ENCODE measurements at places on chromosomes 6 and 20.

DNA sequence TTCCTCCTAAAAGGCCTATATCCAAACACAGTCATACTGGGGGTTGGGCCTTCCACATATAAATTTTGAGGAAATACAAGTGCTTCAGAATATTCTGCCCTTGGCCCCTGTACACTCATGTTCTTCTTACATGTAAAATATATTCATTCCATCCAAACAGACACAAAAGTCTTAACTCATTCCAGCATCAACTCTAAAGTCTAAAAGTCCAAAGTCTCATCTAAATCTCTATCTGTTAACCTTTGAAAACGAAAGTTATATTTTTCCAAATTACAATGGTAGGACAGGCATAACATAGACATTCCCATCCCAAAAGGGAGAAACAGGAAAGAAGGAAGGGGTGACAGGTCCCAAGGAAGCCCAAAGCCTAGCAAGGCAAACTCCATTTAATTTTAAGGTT lies 215.4 kb upstream of the THBS2 start:
- peaks cover 26% of the 10 kb centered on the region for H3K36me3 ChIP-seq
- no peak overlapping the region for H3K4me3 ChIP-seq
- no peak for DNase-seq
- H3K4me1 ChIP-seq = no peaks in the 10 kb centered on the region
- H3K27ac ChIP-seq = no peak overlapping the region

DNA sequence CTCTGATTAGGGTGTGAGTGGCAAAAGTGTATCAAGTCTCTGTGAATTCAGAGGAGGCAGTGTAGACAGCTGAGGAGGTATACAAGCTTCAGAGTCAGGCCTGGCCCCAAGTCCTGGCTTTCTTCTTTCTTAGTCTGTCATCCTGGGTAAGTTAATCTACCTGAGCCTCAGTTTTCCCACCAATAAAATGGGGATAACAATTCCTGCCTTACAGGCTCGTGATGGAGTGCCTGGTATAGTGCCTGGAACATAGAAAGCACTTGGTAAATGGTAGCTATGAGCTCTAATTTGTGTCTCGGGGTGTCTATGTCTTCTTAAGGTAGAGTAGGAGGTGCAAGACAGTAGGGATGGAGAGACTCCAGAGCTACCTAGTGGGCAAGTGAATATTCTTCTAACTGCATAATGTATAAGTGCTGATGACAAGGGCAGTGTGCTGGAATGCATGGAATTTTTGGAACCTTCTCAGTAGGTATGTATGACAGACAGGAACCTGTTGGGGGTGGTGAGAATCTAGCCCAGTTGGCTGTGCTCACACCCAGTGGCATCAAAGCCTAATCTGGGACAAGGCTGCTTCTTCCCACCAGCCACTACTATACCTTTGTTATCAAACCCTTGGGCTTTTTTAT lies 4.0 kb upstream of the SCUBE3 start:
- H3K27ac ChIP-seq = no peak overlapping the region
- peaks cover 71% of the 10 kb centered on the region for H3K27me3 ChIP-seq
- DNase-seq = no peak
- H3K4me1 ChIP-seq = no peaks in the 10 kb centered on the region
- H3K4me3 ChIP-seq = no peak overlapping the region

- peaks cover 10% of the 10 kb centered on the region for H3K36me3 ChIP-seq
- H3K4me1 ChIP-seq = peaks cover 28% of the 10 kb centered on the region
- DNase-seq = peak; percentile 3
- H3K4me3 ChIP-seq = peak overlapping the region; percentile 73
- H3K27ac ChIP-seq = no peak overlapping the region
- no peaks in the 10 kb centered on the region for H3K27me3 ChIP-seq
Observed at GRCh38 chr20:37519508-37520418, 1.3 kb upstream of the NNAT start.

GRCh38 chr6:150048099-150048498 lies 20.8 kb downstream of the ULBP3 start:
- peaks cover 45% of the 10 kb centered on the region for H3K27me3 ChIP-seq
- no peak overlapping the region for H3K27ac ChIP-seq
- H3K4me1 ChIP-seq = peaks cover 8% of the 10 kb centered on the region
- DNase-seq = no peak
- H3K36me3 ChIP-seq = no peaks in the 10 kb centered on the region
- H3K4me3 ChIP-seq = no peak overlapping the region

DNA sequence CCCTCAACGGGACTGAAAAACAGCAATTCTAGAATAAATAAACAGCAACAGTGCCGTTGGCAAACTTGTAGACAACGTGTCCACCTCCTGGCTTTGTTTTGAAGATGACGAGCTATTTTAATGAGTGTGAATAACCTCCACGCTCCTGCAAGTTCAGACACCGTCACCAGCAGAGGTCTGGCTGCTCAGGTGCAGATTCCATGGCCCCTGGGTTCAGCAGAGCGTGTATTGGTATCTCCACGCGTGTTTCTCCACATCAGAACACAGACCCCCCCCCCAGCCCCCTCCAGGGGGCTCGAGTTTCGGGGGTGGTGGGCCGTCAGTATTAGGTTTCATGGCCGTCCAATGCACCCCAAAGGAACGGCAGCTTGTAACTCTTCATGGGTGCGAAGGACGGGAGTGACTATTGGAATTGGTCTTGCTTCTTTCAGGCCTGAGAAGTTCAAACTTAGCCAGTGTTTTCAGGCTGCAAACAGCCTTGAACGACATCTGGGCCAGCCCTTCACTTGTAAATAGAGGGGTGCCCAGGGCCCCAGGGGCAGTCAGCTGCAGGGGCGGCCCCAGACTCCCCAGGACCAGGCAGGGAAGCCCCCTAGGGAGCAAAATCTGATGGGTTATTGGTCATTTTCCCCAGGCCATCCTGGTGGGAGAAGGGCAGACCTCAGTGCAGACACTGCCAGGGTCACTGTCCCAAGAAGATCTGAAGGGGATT lies 308.6 kb downstream of the TAF4 start:
- no peak for DNase-seq
- no peaks in the 10 kb centered on the region for H3K27me3 ChIP-seq
- no peaks in the 10 kb centered on the region for H3K4me1 ChIP-seq

- DNase-seq = no peak
- peaks cover 4% of the 10 kb centered on the region for H3K4me1 ChIP-seq
- no peak overlapping the region for H3K4me3 ChIP-seq
- peaks cover 14% of the 10 kb centered on the region for H3K36me3 ChIP-seq
- no peaks in the 10 kb centered on the region for H3K27me3 ChIP-seq
Observed at GRCh38 chr6:160111806-160112205, 9.8 kb upstream of the SLC22A1 start.

DNA sequence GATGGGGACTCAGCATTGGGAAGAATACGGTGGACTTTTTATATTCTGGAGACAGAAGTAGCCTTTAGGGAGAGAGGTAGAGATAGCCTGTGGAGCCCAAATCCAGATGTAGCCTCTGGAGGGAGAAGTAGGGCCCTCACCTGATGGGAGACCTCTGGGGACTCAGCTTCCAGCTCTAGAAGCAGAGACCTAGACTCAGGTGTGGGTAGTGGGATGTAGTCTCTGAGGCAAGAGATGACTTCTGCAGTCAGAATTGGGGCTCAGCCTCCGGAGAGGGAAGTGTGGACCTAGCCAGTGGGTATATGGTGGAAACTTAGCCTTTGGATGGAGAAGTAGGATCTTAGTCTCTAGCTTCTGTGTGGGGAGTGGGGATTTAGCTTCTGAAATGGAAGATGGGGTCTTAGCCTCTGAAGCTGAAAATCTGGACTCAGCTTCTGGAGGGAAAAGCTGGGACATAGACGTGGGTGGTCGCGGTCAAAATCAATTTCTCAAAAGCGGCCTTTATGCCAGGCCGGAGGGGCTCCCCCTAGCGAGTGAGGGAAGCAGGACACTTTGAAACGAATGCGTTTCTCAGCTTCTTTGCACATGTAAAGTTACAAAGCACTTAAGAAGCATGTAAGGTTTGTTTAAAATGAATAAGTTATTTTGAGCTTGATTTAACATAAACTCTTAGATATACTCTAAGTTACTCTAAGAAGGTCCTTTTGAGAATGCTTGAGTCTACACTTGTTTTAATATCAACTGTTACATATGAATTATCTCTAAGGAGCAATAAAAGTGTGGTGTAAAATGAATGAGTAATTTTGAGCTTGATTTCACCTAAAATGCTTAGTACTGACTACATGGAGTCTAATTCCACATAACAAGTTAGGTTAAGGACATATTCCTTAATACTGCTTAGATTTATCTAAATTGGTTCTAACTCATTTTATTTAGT lies 12.9 kb upstream of the ZNF343 start:
- peak; percentile 58 for DNase-seq
- H3K27ac ChIP-seq = no peak overlapping the region
- no peaks in the 10 kb centered on the region for H3K36me3 ChIP-seq
- H3K27me3 ChIP-seq = peaks cover 10% of the 10 kb centered on the region
- H3K4me3 ChIP-seq = no peak overlapping the region

DNA sequence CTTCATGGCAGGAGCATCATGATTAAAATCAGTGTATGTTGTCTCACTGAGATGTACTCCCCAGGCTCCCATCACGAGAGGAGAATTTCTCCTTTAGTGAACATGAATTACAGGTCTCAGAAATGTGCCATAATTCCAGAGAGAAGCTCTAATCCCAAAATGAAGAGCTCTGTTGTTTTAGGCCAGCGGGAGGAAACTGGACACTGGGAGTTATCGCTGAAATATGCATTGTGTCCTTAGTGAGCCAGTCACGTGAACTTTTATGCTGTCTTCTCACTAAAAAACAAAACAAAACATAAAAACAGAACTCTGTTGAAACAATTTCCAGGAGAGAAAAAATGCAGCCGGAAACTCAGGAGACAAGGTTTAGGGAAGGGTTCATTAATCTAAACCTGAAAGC lies 315.7 kb upstream of the NT5E start:
- no peak overlapping the region for H3K4me3 ChIP-seq
- no peaks in the 10 kb centered on the region for H3K27me3 ChIP-seq
- H3K36me3 ChIP-seq = no peaks in the 10 kb centered on the region

- no peaks in the 10 kb centered on the region for H3K36me3 ChIP-seq
- H3K4me1 ChIP-seq = no peaks in the 10 kb centered on the region
- peaks cover 8% of the 10 kb centered on the region for H3K27me3 ChIP-seq
- DNase-seq = no peak
- no peak overlapping the region for H3K27ac ChIP-seq
Observed at GRCh38 chr20:19252451-19253120, 40.1 kb downstream of the SLC24A3 start.

GRCh38 chr6:28863604-28864325 lies 60.0 kb downstream of the TRIM27 start:
- H3K36me3 ChIP-seq = peaks cover 9% of the 10 kb centered on the region
- H3K4me3 ChIP-seq = peak overlapping the region; percentile 90
- peaks cover 36% of the 10 kb centered on the region for H3K4me1 ChIP-seq
- peak overlapping the region; percentile 94 for H3K27ac ChIP-seq

DNA sequence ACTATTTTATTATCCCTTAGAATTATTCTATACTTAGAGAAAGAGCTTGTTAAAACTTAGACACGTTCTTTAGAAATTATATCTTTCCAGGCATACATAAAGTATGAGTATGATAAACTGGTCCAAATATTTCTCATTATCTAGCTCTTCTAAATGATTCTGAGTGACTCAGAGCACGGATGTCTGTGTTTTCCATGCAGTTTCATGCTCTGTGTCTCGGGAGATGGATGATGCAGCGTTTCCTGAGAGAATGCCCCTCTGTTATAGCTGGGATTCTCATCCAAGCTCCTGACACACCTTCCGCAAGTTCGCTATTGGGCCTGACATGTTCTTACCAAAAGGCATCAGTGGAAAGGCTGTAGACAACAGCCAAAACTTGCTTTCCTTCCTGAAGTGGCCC lies 19.3 kb downstream of the SIRT5 start:
- no peak overlapping the region for H3K4me3 ChIP-seq
- H3K4me1 ChIP-seq = peaks cover 7% of the 10 kb centered on the region
- H3K27ac ChIP-seq = no peak overlapping the region

- DNase-seq = no peak
- no peaks in the 10 kb centered on the region for H3K36me3 ChIP-seq
- H3K4me1 ChIP-seq = no peaks in the 10 kb centered on the region
Observed at GRCh38 chr6:153814136-153814535, 224.9 kb upstream of the OPRM1 start.

DNA sequence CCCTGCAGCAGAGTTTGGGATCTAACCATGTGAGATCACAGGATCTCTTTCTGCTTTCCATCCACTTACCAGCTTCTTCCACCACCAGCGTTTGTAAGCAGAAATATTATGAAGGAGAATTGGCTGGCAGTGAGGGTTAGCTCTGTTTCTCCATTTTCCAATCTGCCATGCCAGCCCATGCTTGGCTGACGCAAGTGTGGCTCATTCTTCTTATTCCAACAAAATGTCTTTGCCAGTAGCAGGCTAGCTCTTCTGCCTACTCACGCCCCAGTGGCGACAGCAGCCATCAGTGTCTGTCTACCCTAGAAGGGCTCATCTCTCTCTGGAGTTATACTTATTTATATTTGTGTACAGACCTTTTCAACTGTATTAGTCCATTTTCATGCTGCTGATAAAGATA lies 286.2 kb downstream of the FARS2 start:
- no peaks in the 10 kb centered on the region for H3K27me3 ChIP-seq
- DNase-seq = no peak
- no peak overlapping the region for H3K4me3 ChIP-seq
- H3K27ac ChIP-seq = no peak overlapping the region
- no peaks in the 10 kb centered on the region for H3K4me1 ChIP-seq
- H3K36me3 ChIP-seq = peaks cover 66% of the 10 kb centered on the region

GRCh38 chr20:51159981-51160380 lies 137.1 kb upstream of the KCNG1 start:
- H3K4me3 ChIP-seq = no peak overlapping the region
- peaks cover 3% of the 10 kb centered on the region for H3K4me1 ChIP-seq
- no peak for DNase-seq

DNA sequence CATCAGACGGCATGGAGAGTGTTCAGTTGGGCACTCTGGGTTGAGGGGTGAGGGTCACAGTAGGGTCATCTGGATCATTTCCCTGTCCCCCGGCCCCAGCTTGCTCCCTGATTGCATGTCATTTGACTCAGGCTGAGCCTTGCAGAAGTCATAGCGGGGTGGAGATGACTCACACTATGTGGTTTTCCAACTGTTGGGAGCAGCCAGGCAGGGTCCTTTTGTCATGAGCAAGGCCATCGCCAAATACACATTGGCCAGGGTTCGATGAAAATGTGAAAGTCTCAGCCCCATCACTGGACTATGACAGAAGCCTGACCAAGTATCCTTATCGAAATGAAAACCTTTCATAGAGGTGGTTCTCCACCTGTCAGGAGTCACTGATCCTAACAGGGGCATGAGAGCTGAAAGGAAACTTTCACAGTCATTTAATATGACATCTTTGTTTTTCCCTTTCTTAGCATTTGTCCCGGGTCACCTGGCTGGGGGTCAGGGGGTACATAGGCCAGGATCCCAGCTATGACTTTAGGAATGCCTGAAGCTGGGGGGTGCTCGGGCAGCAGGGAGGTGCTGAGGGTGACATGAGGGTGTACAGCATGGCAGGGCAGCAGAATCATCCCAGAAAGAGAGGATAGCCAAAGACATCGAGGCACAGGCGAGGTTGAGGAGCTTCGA lies 70.2 kb upstream of the CD93 start:
- H3K27ac ChIP-seq = no peak overlapping the region
- H3K36me3 ChIP-seq = no peaks in the 10 kb centered on the region
- no peaks in the 10 kb centered on the region for H3K27me3 ChIP-seq
- H3K4me3 ChIP-seq = no peak overlapping the region
- no peak for DNase-seq

- H3K27me3 ChIP-seq = no peaks in the 10 kb centered on the region
- H3K27ac ChIP-seq = no peak overlapping the region
- H3K4me1 ChIP-seq = peaks cover 8% of the 10 kb centered on the region
- H3K4me3 ChIP-seq = no peak overlapping the region
- no peak for DNase-seq
Observed at GRCh38 chr6:149181304-149181703, 136.2 kb upstream of the TAB2 start.

- no peak overlapping the region for H3K4me3 ChIP-seq
- H3K4me1 ChIP-seq = peaks cover 80% of the 10 kb centered on the region
- no peak for DNase-seq
- peaks cover 36% of the 10 kb centered on the region for H3K36me3 ChIP-seq
Observed at GRCh38 chr6:11730641-11731040, 48.0 kb downstream of the ADTRP start.

Measured in activated naive CD8-positive, alpha-beta T cell treated with anti-CD3 and anti-CD28 coated beads for 36 hours (primary cell).